Activated naive CD4-positive, alpha-beta T cell treated with Interleukin-2 at 50 U/mL for 16 hours (primary cell): ENCODE measurements at places on chromosomes 2 and 18.

DNA sequence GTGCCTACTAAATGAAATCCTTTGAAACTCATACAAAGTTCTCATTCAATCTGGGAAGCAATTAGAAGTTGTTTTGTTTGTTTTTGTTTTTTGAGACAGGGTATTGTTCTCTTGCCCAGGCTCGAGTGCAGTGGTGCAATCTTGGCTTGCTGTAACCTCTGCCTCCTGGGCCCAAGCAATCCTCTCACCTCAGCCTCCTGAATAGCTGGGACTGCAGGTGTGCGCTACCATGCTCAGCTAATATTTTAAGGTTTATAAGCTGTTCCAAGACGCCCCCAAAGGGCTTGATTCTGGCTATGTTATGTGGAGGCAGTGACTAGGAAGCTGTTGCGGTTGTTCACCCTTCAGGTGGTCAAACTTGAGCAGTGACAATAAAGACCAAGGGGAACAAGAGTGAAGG is 48.5 kb downstream of the NAB1 start:
- DNase-seq = no peak

DNA sequence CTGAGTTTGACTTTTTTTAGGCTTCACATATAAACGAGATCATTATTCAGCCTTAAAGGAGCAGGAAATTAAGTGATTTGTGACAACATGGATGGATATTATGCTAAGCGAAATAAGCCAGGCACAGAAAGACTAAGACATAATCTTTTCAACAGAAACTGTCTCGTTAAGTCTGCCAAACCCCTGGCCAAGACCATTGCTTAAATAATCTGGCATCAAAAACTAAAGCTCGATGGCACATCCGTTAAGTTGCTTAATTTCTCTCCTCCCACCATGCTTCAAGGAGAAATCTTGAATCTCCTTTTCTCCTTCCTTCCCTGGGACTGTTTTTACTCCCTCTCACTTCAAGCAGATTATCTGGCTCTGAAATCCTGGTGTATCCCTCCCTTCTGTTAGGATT is 140.3 kb downstream of the GALNT14 start:
- DNase-seq = no peak

DNA sequence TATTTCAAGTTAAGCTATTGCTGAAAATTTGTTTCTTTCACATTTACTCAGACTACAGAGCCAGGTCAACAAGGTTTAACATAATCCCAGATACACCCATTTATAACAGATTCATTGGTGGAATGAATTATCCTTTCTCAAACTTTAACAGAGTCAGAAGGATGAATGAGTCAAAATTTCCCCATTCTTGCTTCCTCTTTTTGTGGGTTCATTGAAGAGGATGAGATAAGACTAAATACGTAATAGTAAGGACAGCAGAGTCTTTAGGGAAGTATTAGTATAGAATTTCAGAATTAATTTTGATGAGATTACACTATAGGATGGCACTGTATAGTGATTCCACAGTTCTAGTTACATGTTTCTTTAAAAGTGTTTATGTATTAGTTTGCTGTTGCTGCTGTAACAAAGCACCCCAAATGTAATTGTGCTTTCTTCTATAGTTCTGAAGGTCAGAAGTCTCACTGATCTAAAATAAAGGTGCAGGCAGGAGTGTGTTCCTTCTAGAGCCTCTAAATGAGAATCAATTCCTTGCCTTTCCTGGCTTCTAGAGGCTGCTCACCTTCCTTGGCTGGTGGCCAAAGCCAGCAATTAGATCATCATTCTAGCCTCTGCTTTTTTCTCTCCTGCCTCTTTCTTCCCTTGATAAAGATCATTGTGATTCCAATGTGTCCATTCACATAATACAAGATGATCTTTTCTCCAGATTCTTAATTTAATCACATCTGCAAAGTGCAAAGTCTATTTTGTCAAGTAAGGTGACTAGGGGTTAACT is 309.3 kb upstream of the PIK3C3 start:
- no peak for DNase-seq

- no peak for DNase-seq
Measured at GRCh38 chr2:155021618-155022017, 323.1 kb downstream of the KCNJ3 start.

GRCh38 chr2:74093840-74094239 is 53.9 kb downstream of the BOLA3 start:
- no peak for DNase-seq
